Lung (tissue), 17 donors: ENCODE measurements at places on chromosomes 11 and 22. TPM values are rescaled to one million over a fixed set of nuclear protein-coding genes. Genes with fewer than 3 reads are reported as not detected.

The FKBP2 gene
- total RNA-seq, result 93.0 TPM

The SPINDOC gene
- total RNA-seq, result 15.6 TPM

The IL10RA gene
- total RNA-seq, result 41.1 TPM

The NELL1 gene
- 0.12 TPM for total RNA-seq

DNA sequence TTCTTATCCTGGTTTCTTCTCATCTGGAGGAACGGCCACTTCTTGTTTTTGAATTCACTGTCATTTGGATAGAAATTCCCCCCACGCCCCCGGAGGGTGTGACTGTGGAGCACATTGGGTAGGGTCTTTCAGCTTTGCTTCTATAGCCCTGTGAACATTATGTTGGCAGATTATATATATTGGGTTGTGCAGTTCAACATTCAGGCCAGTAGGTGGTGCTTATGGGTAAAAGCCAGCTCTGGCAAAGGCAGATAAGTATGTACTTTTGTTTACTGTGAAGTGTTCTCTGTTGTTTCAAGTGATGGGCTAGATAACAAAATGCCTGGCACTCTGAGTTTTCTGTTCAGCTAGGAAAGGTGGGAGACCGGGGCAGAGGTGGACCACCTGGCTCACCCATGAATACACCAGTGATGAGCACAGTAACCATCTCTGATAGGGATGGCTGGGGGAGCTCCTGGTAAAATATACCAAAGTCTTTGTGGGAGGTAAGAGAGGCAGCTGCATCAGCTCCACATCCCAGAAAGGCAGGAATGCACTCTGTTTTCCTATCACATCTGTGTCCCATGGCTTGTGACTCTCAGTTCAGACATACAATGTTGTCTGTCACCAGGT lies 1348.2 kb upstream of the RAG2 start:
- no peaks in the 10 kb centered on the region for H3K36me3 ChIP-seq
- DNase-seq, result no peak
- no peak overlapping the region for H3K4me3 ChIP-seq
- H3K27me3 ChIP-seq, result no peaks in the 10 kb centered on the region
